ENCODE measurements at places on chromosomes 1 and 21.
A peak's percentile ranks its signal among the peaks of the same experiment; 100 is the strongest.

DNA sequence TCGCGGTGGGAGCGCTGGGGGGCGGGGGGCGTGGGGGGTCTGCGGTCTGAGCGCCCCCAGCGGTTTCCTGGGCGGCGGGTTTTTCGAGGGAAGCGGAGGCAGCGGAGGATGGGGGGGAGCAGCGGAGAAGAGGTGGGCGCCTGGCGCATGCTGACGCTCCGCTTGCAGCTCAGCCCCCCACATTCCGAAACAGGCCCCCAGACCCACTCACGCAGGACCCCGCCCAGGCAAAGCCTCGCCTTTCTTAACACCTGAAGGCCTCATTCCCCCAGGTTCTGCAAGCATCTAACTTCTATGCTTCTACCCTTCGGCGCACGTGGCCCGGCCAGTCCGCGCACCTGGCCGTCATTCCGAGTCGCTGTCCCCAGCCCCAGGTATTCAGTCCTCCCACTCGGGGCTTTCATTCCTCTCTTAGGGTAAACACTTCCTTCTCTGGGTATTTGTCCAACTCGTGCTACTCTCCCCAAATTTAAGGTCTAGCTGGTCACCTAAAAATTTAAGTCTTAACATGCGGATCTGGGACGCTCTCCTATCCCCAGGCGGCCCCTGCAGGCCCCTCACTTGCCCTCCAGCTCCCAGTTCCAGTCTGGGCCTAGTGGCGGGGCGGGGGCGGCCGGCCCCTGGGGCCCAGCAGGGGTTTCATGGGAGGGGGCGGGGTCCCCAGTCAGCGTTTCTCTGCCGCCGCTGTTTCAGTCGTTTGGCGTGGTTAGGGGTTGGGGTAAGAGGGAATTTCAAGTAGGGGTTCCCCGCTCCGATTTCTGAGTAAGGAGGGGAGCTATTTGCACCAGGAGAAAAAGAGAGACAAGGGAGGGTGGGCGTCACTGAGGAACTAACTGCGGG, 2.8 kb upstream of the ZBTB7B start:
- peak; percentile 66 for DNase-seq

- DNase-seq = no peak
Observed at GRCh38 chr1:14616632-14617396, 18.3 kb downstream of the KAZN start.

GRCh38 chr1:47208374-47208850, 18.6 kb upstream of the PDZK1IP1 start:
- no peak for DNase-seq

GRCh38 chr1:204491655-204492054, 3.0 kb downstream of the PIK3C2B start:
- no peak for DNase-seq

GRCh38 chr1:54671985-54672608, 30.5 kb downstream of the MROH7 start:
- DNase-seq = peak; percentile 48

Measured in femur (tissue), 1 donor.